Activated CD4-positive, alpha-beta T cell treated with anti-CD3 and anti-CD28 coated beads, Interleukin-2, amount 10 ng/mL, durations not matched to agents 7 days and 5 days (primary cell): ENCODE measurements at places on chromosomes 5 and 9. TPM values are rescaled to one million over a fixed set of nuclear protein-coding genes. Genes with fewer than 3 reads are reported as not detected.

DNA sequence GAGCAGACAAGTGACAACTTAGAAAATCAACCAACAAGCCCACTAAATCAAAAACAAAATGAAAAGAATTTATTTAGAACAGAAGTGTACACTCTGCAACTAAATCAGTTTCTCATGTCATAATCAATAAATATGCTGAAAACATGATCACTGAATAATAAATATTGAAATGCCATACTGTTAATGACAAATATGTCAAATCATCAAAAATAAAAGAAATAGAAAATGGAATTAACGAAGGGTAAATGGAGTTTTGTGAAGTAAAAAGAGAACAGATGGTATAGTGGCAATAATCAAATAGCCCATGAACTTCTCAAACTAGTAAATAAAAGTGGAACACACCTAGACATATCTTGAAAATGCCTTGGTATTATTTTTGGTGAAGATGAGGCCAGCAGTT lies 744.9 kb downstream of the TAF11L14 start:
- no peak for DNase-seq

DNA sequence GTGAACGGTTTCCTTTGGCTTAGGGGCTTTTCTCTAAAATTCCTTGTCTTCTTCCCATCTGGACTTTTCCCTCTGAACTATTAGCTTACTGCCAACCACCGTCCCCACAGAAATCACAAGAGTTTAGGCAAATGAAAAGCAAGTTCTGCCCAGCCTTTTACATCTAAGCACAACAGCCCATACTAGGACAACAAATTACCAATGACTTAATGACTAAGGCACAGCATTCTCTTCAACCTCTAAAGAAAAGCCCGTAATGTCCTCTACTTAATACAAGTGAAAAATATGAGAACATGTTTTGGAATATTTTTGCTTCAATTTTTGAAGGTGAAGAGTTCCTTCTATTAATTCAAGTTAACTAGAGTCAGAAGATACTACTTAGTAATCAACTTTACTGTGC lies 1.2 kb downstream of the ZBTB5 start:
- DNase-seq, result no peak

- no peak for DNase-seq
Measured at GRCh38 chr9:99593610-99594009, 228.1 kb upstream of the NR4A3 start.

DNA sequence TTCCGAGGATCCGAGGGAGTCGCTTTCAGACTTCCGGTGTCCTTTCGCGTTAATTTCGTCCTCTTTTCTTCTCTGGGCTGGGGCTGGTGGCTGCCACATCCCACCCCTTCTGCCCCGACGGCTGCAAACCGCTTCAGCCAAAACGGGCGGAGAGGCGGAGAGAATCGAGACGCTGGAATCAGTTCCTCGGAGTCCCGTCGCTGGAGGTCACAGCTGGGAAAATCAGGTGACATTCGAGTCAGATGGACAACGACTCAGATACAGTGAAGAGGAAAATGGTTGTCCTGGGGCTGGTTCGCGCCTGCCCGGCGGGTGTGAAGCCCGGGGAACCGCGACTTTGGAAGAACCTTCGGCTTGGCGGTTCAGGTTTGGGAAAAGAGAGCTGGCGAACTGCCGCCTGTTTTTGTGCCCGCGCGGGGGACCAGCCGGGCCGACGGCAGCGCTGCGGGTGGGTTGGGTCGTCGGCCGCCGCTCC lies 8.9 kb upstream of the NKX2-5 start:
- DNase-seq, result no peak

DNA sequence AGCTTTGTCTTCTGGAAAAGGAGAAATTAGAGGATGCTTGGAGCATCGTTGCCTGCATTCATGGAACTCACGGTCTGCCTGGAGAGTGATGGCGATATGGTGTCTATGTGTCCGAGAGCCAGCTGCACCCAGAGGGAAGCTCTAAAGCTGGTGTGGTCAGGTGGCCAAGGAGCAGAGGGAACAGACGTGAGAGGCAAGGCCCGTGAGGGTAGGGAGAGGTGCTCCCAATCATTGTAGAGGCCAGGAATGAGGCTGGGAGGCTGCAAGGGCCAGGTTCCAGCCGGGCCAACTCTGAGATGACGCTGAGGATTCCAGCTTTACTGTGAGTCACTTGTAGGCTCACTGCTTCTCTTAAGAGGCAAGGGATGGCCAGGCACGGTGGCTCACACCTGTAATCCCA lies 7.6 kb downstream of the FGD3 start:
- DNase-seq, result no peak

- no peak for DNase-seq
Measured at GRCh38 chr9:98374385-98375051, 119.1 kb upstream of the TBC1D2 start.

- no peak for DNase-seq
Measured at GRCh38 chr5:17805227-17805825, 171.1 kb downstream of the TAF11L14 start.

DNA sequence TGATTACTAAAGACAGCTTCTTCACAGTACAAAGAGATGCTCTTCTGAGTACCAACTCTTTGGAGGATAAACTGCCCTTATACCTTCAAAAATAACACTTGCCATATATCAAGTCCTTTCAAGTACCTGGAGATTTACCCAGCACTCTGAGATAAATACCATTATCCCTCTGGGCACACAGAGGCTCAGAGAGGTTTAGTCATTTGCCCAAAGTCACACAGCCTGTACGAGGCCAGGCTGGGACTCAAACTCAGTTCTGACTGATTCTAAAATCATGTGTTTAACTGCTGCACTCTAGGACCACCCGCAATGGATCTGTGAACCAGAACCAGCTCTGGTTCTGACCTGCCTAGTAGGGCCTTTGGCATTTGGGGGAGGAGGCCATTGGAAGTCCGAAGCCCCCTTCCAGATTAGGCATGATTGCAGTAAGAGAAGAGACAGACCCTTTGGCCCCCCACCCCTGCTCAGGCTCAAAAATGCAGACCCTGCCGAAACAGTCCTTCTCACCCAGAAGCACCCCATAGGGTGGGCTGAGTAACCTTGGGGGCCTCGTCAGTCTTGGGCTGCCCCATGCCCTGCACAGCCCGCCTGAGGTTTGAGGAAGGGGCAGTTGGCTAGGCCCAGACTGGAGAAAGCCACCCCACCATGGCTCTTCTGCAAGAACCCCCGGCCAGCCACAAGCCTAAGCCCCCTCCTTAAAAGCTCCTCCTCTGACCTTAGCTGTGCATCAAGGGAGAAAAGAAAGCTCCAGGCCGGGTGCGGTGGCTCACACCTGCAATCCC lies 32.8 kb upstream of the IL17B start:
- DNase-seq, result no peak

GRCh38 chr5:154419236-154419635 lies 26.6 kb upstream of the SAP30L start:
- DNase-seq, result no peak

DNA sequence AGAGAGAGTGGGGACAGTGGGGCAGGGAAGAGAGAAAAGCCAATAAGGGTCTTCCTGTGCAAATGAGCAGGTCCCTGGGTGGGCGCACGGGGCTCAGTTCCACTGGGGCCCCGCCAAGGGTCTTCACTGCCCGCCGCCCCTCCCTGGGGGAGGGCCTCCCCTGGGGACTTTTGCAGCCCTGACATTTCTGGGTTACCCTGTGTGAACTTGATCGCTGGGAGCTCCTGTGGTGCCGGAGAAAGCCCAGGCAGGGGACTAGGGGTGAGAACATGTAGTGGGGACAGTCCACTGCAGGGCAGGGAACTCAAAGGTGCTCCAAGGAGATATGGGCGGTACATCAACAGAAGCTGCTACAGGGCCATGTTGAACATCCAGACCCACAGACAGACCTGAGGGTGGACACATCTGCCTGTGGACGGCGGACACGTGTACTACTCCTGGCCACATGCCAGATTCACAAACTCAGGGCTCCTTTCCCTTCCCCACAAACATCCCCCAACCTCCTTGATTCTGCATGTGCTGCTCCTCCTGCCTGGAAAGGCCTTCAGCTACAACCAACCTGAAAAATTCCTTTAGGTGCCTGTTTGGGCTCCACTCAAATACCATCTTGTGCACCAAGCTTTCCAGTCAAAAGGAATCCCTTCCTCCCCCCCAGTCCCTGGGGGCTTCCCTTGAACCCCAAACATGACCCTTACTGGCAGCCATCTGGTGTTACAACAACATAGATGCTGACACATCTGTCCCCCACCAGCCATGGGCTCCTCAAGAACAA lies 43.0 kb upstream of the NEK6 start:
- no peak for DNase-seq

GRCh38 chr5:83059341-83059740 lies 17.9 kb downstream of the TMEM167A start:
- DNase-seq, result no peak

GRCh38 chr5:143340891-143341685 lies 62.4 kb downstream of the NR3C1 start:
- no peak for DNase-seq

- DNase-seq, result no peak
Measured at GRCh38 chr9:114286146-114286679, 36.7 kb upstream of the ORM1 start.

DNA sequence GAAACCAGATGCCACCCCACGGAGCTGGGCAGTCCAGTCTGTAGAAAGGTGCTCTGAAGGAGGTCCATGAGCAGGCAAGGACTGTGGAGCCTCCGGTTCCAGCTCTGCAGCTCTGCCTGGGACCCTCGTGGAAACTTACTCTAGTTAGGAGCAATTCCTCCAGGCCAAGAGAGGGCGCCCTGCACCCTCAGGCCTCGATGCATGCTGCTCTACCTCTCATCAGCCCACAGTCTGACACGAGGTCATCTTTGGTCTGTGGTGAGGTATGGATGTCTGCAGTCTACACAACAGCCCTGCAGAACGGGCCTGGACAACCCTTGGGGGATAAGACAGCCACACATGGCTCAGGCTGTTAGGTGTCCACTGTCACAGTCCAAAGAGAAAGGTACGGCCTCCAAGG lies 50.6 kb upstream of the UBTD2 start:
- no peak for DNase-seq

DNA sequence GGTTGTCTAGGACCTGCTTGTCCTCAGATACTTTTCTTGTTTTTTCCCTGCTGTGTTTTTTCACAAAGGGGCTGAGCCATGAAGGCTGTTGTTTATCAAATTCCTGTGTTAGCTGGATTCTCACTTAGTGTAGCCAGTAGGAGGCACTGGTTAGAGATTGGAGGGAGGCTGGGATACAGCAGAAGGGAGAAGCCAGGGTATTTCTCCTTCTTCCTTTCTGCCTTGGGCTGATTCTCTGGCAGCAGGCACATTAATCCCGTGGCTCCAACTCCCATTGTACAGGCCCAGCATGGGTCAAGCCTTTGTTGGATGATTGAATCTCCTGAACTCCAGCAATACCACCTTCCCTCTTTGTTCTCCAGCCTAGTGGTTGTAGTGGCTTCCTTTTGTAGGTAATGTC lies 46.4 kb upstream of the FAM170A start:
- no peak for DNase-seq

GRCh38 chr5:115079924-115080623 lies 89.6 kb downstream of the TRIM36 start:
- no peak for DNase-seq

DNA sequence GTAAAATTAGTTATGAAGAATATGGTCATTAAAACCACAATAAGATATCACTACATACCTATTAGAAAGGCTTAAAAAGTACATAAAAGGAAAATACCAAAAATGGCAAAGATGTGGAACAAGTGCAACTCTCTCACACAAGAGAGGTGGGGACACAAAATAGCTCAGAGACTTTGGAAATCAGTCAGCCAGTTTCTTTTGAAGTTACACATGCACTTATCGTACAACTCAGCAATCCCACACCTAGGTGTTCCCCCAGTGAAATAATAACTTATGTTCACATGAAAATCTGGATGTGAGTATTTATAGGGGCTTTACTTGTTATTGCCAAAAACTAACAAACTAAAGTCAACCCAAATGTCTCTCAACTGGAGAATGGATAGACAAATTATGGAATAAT lies 9.8 kb upstream of the RICTOR start:
- no peak for DNase-seq

DNA sequence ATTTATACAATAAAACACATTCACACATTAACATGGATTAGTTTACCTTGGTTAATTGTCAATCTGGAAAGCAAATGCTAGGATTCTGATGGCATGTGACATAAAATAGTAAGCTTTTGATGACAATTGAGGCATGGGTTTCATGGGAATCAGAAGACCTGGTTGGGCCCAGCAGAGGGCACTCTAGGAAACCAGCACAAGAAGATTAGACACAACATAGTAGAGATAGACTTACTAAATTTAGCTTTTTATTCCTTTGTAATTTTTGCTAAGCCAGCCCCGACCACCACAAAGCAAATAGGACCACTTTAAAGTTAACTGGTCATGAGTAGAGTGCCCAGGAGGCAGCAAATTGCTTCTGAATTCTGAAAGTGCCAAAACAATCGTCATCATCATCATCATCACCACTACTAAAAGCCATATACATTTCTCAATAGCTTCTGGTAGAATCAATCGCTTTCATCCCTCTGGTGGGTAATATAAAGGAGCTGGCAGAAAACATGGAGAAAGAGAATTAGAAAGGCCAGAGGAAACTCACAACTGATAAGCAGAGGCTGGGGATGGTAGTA lies 163.2 kb downstream of the ARRDC3 start:
- DNase-seq, result peak; percentile 44

GRCh38 chr5:95565280-95565920 lies 10.5 kb downstream of the ARSK start:
- DNase-seq, result no peak

- no peak for DNase-seq
Measured at GRCh38 chr5:79547982-79548381, 34.0 kb upstream of the HOMER1 start.

The HAPLN1 gene
- not detected for total RNA-seq

The SLCO4C1 gene
- 0.42 TPM for total RNA-seq

The ACTBL2 gene
- not detected for total RNA-seq

The SLC46A2 gene
- total RNA-seq, result not detected

The ADGRD2 gene
- not detected for total RNA-seq

The AKNA gene
- 364 TPM for total RNA-seq

The SPAAR gene
- total RNA-seq, result not detected

The TEX48 gene
- 0.83 TPM for total RNA-seq

The TTC33 gene
- total RNA-seq, result 16.2 TPM

The SLC45A2 gene
- total RNA-seq, result 0.19 TPM

The S1PR3 gene
- 0.15 TPM for total RNA-seq

The DEPDC1B gene
- total RNA-seq, result 51.1 TPM

The GHR gene
- total RNA-seq, result not detected

The EIF4E1B gene
- total RNA-seq, result not detected
